ENCODE measurements at places on chromosomes 12 and 14.
A peak's percentile ranks its signal among the peaks of the same experiment; 100 is the strongest.

DNA sequence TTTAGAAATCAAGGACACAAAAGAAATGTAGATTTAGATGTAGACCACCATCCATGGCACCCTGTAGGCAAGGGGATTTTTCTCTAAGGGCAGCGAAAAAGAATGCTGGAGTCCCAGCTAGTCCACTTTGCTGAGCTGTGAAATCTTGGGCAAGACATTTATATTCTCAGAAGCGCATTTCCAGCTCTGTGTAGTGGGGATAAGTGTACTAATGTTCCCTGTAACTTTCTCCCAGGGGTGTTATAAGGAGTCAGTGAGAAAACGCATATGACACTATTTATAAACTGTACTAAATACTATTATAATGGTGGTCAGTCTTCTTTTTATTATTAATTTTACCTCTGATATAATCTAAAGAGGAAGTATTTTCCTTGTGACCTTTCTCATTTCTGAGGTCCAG, 133.4 kb upstream of the FRMD6 start:
- no peak for DNase-seq

- no peak for DNase-seq
These were observed 1.2 kb downstream of the PIK3C2G start for GRCh38 chr12:18262514-18262913.

DNA sequence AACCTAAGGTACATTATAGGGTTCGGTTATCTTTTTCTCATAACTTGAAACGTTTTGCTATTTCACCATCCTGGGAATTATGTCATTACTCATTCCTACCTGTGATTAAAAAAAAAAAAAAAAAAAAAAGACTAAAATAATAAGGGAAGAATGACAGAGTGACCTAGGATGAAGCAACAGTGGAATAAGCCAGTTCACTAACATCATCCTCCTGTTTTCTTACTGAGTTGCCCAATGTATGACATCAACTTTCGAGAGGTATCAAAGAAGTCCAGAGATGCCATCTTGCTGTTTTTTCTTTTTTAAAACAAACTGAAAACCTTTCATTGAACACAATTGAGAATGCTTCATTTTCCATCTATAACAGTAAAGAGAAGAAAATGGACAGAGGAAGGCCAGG, 42.8 kb downstream of the AMN start:
- DNase-seq, result no peak

DNA sequence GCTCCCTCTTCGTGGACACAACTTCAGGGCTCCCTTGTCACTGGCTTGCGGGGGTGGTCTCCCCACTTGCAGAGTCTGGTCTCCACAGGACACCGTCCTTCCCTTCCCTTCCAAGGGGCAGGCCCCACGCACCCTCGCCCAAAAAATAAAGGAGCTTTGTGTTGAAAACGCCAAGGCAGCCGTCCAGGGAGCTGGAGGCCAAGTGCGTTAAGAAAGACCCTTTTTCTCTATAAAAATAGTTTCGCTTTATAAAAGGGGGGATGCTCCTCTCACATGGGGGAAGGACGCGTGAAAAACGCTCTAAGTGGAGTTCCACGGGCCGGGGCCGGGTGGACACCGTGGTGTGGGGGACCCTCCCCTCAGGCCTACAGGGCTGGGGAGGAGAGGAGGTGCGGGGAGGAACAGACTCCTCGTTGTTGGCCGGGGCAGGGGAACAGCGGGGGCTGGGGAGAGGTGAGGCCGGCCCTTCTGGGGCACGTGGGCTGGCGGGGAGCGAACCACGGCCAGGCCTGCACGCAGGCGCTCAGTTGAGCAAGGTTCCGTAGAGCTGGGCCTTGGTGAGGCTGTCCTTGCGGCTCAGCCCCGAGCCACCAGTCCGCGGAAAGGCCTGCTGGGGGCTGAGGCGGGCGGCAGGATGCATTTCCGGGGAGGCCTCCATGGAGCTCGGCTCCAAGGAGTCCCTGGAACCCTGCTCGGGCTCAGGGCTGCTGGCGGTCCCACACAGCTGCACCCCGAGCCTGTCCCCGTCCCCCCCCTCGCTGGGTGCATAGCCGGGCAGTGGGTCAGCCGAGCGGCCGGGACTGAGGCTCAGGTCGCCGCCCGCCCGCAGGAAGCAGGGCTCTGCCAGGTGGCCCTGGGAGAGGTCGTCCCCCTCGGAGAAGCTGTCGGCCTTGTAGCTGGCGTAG, 49.5 kb downstream of the BEGAIN start:
- no peak for DNase-seq

DNA sequence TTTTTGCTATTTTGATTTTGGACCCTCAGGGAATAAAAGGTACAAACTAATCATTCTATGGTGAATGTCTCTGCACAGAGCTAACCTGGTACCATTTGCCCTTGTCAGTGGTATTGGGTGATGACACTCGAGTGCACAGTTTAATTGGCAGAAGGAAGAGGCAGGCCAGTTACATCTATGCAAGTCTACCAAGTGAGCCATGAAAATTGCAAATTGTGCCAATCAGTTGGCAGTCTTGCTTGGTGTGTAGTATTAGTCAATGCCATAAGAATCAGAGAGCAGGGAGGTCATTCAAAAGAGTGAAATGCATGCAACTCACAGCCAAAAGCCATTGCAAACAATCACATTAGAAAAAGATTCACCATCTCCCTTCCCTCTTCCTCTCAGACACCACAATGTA, 479.6 kb downstream of the ADAMTS20 start:
- DNase-seq, result no peak

DNA sequence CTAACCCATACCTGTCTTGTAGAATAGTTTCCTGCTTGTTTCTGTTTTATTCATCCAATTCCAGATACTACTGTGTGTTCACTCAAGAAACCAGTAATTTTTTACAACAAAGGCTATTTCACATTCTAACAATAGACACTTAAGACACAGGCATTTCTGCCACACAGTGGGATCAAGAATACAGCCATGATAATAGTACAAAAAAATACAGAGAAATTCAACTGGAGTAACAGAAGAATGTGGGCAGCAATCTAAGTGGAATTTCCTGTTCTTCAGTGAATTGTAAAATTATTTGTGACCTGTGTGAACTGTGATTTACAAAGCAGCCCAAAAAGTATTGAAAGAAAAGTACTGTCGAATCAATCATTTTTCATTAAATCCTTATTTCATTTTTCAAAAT, 282.9 kb downstream of the CCER1 start:
- no peak for DNase-seq

GRCh38 chr14:81710232-81710845, 176.7 kb upstream of the SEL1L start:
- DNase-seq, result no peak

DNA sequence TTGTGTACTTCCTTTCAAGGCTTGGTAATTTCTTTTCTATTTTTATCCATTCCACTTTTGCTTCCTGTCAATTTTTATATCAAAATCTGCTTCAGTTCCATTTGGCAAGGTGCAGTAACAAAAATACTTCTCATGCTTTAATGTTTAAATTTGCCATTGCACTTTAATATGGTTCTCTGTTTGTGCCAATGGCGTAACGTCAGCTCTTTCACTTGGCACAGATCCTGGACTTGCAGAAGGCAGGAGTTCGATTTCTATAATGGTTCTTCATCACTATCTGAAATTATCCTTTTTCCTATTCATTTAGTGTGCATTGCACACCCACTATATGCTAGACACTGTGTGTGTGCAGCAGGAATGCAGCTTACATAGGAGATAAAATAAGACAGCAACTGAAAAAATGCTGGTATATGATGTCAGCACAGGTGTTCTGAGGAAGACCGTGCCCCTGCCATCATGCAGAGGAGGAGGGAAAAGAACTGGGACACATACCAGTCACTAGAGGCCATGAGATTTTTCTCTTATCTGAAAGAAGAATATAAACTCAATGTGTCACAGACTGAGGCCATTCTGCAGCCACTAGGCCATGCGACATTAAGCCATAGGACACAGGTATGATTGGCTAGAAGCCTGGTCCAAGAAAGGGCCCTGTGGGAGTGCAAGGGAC, 298.2 kb downstream of the RPAP3 start:
- DNase-seq, result no peak

- DNase-seq, result no peak
These were observed 277.8 kb upstream of the SYT1 start for GRCh38 chr12:78586790-78587189.

GRCh38 chr14:30162066-30162465, 234.4 kb upstream of the PRKD1 start:
- DNase-seq, result no peak

DNA sequence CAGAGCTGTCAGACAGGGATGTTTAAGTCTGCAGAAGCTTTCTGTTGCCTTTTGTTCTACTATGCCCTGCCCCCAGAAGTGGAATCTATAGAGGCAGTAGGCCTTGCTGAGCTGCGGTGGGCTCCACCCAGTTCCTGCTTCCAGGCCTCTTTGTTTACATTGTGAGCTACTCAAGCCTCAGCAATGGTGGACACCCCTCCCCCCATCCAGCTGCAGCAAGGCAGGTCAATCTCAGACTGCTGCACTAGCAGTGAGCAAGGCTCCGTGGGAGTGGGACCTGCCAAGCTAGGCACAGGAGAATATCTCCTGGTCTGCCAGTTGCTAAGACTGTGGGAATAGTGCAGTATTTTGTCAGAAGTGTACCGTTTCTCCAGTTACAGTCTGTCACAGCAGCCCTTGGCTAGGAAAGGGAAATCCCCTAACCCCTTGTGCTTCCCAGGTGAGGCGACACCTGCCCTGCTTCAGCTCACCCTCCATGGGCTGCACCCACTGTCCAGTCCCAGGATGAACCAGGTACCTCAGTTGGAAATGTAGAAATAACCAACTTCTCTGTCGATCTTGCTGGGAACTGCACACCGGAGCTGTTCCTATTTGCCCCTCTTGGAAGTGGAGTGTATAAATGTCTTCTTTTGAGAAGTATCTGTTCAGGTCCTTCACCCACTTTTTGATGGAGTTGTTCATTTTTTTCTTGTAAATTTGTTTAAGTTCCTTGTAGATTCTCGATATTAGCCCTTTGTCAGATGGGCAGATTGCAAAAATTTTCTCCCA, 213.5 kb upstream of the SLC38A2 start:
- no peak for DNase-seq

DNA sequence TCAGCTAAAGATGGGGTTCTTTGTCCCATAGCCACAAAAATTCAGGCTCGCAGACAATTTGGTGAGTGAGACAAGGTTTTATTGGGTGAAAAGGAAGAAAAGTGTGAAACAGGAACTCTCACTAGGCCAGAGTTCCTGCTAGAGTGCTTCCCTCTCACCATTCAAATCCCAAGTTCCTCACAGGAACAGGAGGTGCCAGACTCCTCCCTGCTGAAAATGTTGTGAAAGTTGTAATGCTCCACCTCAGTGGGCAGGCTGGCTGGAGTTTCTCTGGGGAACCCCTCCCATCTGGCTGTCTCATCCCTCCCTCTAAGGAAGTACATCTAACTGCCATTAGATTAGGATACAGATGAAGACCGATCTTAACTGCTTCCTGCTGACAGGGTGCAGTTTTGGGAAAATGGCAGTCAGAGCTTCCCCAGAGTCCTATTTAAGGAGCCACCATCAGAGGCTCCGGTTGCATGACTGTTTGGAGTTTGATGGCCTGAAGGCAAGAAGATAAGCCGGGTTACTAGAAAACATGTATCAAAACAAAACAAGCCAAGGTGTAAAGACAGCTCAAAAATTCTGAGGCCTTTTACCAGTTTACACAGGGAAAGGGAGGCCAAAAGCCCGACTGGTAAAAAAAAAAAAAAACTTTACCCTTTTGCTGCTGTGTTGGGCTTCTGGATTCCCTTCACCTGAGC, 127.6 kb downstream of the FSCB start:
- no peak for DNase-seq

GRCh38 chr14:83047059-83047830, 1513.6 kb upstream of the SEL1L start:
- DNase-seq, result no peak

DNA sequence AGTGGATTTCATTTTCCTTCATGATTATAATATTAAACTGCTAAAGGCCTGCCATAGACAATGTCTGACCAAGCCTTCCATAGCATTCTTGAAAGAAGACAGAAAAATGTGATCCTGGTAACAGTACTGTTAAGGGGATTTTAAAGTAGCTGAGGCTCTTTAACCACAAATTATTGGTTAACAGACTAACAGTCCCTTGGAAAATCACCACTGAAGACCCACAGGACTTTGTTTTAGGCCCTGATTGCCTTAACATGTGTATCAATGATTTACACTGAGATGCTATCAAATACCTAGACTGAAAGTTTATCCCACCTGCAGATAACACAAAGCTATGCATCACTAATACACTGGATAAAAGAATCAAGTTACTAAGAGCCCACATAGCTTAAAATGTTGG, 6.0 kb downstream of the KRT79 start:
- no peak for DNase-seq

- DNase-seq, result no peak
These were observed 62.9 kb upstream of the PDE3A start for GRCh38 chr12:20305470-20305869.

DNA sequence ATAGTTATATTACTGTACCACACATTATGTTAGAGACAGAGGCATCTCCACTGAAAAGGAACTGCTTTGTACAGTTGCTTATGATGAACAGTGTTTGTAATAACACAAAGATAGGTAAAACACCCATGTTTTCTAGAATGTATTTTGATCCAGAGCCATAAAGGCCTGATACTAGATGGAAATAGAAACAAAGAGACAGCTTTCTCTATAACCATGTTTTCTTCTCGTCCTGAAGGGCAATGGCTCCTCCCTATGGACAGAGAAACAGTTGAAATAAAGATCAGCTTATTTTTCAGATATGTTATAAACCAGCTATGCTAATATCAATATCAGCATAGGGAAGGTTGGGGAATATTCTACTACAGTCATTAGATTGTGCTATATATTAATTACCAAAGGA, 109.2 kb downstream of the ATXN7L3B start:
- DNase-seq, result no peak

DNA sequence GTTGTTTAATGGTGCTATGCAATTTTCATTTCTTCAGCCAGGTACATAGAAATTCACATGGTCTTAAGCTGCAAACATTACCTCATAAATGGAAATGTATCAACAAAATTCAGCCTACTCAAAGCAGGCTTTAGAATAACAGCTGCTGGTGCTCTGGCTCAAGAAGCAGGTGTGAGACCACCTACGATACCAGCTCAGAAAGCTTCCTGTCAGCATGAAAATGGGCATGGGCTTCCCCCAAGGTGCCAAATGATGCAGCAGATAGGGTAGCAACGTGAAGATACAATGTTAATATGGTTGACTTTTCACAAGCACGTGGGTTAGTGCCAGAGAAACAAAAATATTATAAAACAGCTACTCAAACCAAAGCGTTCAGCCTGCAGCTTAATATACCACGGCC, 343.4 kb upstream of the PRICKLE1 start:
- DNase-seq, result no peak

GRCh38 chr12:124786061-124786964, 77.4 kb downstream of the SCARB1 start:
- peak; percentile 92 for DNase-seq

- DNase-seq, result peak; percentile 70
These were observed 15.9 kb downstream of the NCOR2 start for GRCh38 chr12:124551268-124552144.

DNA sequence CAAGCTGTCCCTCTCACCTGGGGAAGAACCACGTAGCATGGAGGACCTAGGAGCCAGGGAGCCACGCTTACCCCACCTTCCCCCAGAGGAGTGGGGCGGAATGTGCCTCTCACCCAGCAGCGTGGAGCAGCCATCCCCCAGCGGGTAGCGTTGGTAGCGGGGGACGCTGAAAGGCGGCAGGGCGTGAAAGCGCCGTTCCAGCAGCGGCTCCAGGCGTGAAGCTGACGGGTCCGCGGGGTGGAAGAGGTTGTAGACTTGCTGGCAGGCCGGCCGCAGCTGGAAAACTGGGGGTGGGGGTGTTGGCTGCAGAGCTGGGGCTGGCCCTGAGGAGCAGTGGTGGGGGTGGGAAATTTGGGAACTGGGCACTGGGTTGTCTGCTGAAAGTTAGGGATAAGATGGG, 11.9 kb downstream of the ARL6IP4 start:
- DNase-seq, result no peak

- DNase-seq, result no peak
These were observed 14.2 kb upstream of the RNU6-8 start for GRCh38 chr14:32217301-32217700.
